ENCODE measurements at places on chromosomes 3 and 15. TPM values are rescaled to one million over a fixed set of nuclear protein-coding genes. Genes with fewer than 3 reads are reported as not detected.

DNA sequence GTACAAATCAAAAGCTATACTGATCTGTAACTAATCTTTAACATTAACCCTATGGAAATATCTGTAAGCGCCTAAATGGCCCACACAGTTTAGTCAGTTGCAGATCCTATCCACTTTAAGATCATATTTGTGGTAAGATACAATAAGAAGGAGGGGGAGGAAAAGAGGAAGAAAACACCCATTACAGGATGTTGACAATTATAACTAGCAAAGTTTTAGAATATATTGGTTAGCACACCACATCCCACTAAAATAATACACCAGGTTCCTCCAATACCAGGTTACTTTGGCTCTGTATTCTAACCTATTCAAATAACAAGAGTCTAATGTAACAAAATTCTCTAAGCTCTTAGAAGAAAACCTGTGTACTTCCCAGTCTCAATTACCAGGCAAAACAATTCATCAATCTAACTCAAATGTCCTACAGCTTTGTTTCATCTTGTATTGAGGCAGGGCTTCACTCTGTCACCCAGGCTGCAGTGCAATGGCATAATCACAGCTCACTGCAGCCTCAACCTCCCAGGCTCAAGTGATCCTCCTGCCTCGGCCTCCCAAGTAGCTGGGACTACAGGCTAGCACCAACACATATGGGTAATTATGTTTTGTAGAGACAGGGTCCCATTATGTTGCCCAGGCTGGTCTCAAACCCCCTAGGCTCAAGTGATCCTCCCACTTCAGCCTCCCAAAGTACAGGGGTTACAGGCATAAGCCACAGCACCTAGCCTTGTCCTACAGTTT, 4.2 kb downstream of the SLC4A7 start:
- ATAC-seq = no peak

- no peak for ATAC-seq
These were observed 223.2 kb downstream of the MTHFS start for GRCh38 chr15:79673416-79674123.

GRCh38 chr3:185270262-185270955, 16.6 kb upstream of the EHHADH start:
- peak; percentile 97 for ATAC-seq

DNA sequence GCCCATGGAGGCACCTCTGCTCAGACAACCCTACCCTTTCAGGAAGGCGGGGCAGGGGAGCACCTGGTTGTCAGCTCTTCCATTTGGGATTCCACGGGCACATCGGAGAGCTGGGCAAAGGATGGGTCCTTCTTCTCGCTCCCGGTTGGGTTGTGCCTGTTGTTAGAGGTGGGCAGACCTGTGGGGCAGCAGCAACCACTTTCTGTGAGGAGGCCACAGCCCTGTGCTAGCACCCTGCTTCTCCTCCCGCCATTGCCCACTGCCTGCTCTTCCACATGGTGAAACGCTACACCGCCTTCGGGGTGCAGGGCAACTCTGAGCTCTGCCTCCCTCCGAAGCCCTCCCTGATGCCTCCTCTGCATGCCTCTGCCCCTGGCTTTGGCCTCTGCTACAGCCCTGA, 7.0 kb upstream of the HHATL start:
- no peak for ATAC-seq

DNA sequence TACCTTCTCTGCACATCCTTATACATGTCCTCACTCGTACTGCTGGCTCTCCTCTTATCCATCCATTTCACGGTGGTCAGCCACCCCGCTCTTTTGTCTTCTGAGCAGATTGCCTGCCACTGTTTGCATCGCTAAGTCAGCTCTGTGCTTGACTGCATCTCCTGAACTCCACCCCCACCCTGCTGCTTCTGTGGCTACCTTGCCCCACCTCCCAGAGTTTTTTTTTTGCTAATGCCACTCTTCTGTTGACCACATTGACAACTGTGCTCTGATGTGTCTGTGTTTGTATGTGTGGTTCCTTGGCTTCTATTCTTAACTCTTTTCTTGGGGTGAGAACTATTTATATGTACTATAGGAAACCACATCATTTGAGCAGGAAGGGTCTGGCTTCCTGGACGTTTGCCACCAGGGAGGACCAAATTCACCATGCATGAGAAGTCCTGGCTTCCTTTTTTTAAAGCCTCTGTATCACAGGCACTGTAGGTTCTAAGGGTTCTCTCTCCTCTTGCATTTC, 12.8 kb upstream of the MTMR10 start:
- no peak for ATAC-seq

- peak; percentile 70 for ATAC-seq
These were observed 82.6 kb downstream of the TGFBR2 start for GRCh38 chr3:30688776-30689641.

GRCh38 chr3:171865191-171865865, 22.2 kb downstream of the TMEM212 start:
- ATAC-seq = no peak

GRCh38 chr15:81419332-81419943, 45.4 kb upstream of the TMC3 start:
- no peak for ATAC-seq

- ATAC-seq = no peak
These were observed 56.0 kb downstream of the RPLP1 start for GRCh38 chr15:69508659-69509058.

GRCh38 chr3:41247055-41248004, 48.0 kb downstream of the CTNNB1 start:
- ATAC-seq = no peak

- no peak for ATAC-seq
These were observed 9.4 kb downstream of the DPH3 start for GRCh38 chr3:16255326-16255725.

GRCh38 chr3:42871592-42872196, 4.0 kb downstream of the CYP8B1 start:
- ATAC-seq = no peak

GRCh38 chr15:66919421-66919820, 146.0 kb upstream of the SMAD3 start:
- ATAC-seq = peak; percentile 20

GRCh38 chr15:42490291-42490670, 660 bp downstream of the ZNF106 start:
- no peak for ATAC-seq

DNA sequence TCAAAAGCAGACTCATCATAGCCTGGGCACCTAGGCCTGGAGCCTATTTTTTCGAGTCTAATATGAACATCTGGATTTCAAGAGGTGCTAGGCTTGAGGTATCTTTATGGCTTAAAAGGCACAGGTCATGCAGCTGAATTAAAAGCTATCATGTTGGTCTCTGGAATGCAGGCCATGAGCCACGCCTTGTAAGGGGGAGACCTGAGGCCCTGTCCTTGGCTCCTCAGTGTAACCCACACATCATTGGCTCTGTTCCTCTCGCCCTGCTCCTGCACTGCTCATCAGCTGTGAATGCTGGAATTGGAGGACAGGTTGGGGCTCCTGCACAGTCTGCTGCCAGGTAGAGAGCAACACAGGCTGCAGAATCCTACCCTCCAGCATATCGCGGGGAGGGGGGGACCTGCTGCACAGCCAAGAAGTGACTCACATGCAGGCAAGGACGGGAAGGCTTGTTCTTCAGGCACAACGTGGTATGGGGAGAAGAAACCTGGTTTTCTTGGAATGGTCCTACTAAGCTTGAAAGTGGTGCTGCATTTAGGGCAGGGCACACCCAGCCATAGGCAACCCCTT, 146.0 kb downstream of the CHST2 start:
- ATAC-seq = no peak

GRCh38 chr3:32734756-32735155, 49.8 kb downstream of the CNOT10 start:
- no peak for ATAC-seq

DNA sequence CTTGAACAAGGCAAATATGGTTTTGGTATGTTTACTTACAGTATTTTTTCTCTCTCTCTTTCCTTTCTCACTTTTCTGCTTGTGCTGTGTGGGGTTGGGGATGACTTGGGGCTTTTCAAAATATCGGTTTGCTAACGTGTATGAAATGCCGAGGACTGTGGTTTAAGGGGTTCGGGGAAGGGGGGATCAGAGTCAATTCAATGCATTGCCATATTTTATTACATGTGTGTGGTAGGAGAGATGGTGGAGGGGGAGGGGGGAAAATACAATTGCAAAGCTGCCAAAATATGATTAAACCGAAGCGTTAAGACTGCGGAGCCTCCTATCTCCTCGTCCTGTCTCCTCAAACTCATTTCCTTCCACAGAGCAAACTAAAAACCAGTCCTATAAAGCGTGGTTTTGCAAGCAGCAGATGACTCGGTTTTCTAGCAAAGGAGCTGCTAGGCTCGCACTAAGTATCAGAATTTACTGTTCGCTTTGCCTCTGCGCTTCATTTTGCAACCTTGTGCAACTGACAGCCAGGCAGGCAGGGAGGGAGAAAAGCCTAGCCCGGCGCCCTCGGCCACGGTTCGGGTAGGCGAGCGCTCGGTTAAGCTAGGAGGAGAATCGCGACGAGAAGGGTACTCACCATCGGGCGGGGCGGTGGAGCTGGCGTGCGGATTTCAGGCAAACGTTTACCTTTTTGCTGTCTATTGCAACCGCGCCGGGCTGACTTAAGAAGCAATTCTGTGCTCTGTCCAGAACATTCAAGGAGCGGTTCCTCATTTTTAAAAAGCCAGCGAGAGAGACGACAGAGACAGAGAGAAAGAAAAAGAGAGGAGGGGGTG, 4.0 kb upstream of the NR2F2 start:
- no peak for ATAC-seq

GRCh38 chr15:70014860-70015490, 82.7 kb downstream of the TLE3 start:
- peak; percentile 44 for ATAC-seq

DNA sequence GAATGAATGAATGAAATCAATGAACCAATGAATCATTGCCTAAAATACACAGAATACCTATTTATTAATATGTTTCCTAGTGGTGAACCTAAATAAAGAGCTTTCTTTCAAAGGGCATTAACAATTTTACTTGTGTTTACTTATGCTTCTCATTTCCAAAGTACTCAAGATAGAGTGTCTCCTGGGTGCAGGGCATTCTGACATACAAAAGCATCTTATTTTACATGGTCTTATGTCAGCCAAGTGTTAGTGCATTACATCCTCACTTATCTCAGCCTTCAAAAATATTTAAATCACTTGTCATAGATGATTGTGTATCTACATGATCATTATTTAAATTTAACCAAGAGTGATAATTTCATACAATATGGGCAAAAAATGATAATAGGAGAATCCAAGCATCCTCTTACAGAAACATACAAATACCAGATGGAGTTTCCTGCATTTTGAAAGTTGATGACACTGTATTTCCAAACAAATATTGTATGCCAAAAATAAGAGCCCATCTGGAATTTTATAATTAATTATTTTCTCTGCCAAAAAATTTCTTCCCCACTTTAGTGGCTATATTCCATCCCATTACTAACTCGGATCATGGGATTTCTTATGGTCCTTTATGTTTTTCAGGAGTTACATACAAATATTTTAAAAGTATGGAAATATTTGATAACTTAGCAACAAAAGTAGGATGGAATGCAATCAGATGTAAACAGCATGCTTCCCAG, 279.0 kb downstream of the RBMS3 start:
- ATAC-seq = no peak

- ATAC-seq = no peak
These were observed 116.7 kb upstream of the ETV5 start for GRCh38 chr3:186225603-186226002.

- peak; percentile 85 for ATAC-seq
These were observed 7.6 kb downstream of the PFKFB4 start for GRCh38 chr3:48548729-48549705.

The HYAL2 gene
- 21.0 TPM for total RNA-seq

The FILIP1L gene
- 13.8 TPM for total RNA-seq

The NEK4 gene
- total RNA-seq = 8.0 TPM

The PTX3 gene
- 6.0 TPM for total RNA-seq

The SLC51A gene
- 3.9 TPM for total RNA-seq

The DAG1 gene
- 38.8 TPM for total RNA-seq

The KNG1 gene
- total RNA-seq = not detected

The FOXL2NB gene
- total RNA-seq = 12.3 TPM

The SCN11A gene
- 0.63 TPM for total RNA-seq

The IQCF5 gene
- not detected for total RNA-seq
